NCI-H446 treated with DMSO at 0.1 percent for 48 hours (cell line): ENCODE measurements at places on chromosomes 4 and X.

GRCh38 chrX:11499076-11500044 lies 166.4 kb downstream of the ARHGAP6 start:
- no peak for DNase-seq

- DNase-seq, result no peak
These were observed 126.5 kb downstream of the GASK1B start for GRCh38 chr4:158046345-158046744.

DNA sequence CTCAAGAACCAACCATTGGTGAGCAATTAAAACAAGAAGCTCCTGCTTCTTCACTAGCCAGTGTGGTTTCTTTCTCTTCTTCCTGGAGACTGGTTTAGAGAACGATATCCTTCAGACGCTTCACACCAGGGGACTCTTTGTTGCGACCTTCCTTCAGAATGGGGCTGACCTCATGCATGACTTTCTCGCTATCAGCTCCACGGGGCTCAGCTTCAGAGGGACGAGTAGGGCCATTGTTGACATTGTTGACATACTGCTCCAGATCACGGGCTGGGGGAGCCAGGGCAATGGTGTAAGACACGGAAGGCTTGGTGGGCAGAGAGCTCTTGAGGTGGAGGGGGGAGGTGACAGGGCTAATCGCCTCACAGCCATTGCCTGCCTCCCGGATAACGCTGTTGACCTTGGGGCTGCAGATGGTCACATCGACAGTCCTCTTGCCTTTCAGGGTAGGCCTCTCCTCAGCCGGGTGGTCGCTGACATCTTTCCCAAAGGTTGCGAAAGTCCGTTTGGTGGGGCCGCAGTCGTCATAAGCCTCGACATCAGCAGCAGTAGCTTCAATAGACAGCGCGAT lies 113.8 kb downstream of the PCDH19 start:
- no peak for DNase-seq

- DNase-seq, result no peak
These were observed 20.1 kb downstream of the ATP5ME start for GRCh38 chr4:653831-654502.

DNA sequence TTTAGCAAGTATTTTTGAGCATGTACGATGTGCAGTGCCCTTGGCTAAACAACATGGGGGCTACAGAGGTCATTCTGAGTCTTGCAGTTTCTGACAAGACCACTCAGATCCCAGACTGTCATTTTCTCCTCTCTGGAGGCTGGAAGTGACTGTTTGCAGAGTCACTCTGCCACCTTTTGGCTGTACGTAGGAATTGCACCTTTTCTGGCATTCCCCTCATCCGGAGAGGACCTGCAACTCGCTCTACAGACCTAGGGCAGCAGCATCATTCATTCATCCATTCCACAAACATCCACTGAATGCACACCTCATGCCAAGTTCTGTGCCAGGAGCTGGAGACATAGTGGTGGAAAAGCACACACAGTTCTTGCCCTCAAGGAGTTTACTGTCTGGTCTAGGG lies 160.4 kb upstream of the GPR101 start:
- DNase-seq, result no peak

GRCh38 chr4:8079916-8080753 lies 78.5 kb downstream of the ABLIM2 start:
- DNase-seq, result no peak

- DNase-seq, result no peak
These were observed 36.8 kb downstream of the CLCN4 start for GRCh38 chrX:10193587-10193986.

DNA sequence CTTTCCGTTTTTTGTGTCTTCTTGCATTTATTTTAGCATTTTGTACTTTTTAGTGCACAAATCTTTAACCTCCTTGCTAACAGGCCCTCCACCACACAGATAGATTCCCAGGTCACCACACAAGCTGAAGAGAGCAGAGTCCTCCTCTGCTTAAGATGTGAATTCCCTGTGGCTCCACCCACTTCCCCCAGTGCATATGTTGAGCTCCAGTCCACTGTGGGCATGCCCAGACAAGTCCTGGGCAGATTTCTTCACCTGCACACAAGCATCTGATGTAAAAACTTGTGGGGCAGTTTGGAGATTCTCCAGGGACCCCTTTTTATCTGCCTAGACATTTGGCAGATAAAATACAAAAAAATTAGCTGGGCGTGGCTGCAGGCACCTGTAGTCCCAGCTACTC lies 19.8 kb upstream of the PASD1 start:
- DNase-seq, result no peak

DNA sequence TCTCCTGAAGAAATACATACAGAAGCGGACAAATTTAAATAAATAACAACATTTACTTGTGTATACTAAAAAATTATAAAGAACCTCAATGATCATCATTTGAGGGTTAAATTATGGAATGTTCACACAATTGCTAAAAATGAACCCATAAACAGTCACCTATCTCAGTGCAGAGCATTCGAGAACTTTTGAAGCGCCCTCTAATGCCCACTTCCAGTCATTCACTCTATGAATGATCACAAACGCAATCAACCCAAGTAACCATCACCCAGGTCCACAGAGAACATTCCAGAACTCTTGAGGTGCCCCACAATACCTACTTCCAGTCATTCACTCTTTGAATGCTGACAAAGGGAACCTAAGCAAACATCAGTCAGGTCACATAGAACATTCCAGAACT lies 103.5 kb upstream of the PLAC1 start:
- DNase-seq, result no peak

DNA sequence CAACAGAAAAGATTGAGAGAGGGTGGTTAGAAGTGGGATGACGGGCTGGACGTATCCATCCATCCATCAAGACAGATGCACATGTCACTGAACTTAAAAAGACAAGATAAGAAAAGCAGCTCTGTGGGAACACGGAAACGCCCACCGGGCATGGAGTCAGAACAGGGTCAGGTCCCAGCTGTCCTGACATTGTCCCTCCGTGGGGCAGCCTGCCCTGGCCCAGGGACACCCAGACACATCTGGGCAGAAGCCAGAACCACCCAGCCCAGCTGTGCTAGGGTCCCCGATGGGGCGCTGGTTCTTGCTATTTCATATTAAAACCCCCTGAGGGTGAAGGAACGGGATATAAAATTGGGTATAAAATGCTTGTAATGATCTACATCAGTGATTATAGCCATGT lies 88.5 kb downstream of the PPP2R2C start:
- DNase-seq, result no peak

GRCh38 chrX:10015355-10015722 lies 48.2 kb downstream of the CLDN34 start:
- no peak for DNase-seq

GRCh38 chrX:133474574-133474973 lies 59.3 kb upstream of the GPC4 start:
- no peak for DNase-seq

GRCh38 chr4:3661989-3662388 lies 104.2 kb upstream of the ADRA2C start:
- DNase-seq, result no peak

- DNase-seq, result no peak
These were observed 153.4 kb upstream of the ARSJ start for GRCh38 chr4:114132830-114133229.

- DNase-seq, result no peak
These were observed 39.8 kb downstream of the DTHD1 start for GRCh38 chr4:36321176-36321575.

DNA sequence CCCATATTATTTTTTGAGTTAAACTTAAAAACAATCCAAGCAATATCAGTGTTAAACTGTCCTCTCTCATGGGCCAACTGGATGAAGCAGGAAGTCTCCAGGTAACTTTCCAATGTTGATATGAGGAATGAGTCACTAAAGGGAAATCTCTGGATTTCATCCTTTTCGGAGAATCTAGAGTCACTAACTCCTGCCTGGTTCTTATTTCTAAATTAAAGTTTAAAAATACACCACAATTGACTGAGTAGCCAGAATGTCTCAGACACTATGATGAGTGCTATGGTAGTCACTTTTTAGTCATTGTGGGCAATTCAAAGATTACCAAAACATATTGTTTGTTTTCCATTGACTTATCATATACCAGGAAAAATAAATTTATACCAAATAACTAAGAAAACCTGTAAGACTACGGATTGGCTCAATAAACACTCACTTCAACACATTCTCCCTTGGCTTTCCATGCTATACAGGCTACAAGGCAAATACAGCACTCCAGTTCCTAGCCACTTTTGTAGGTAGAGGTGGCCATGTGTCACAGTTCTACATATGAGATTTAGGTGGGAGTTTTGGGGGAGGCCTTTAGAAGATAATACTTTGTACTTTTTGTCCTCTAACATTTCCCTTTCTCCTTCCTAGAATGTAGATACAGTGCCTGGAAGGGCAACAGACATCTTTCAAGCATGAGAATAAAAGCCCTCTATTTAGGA lies 8.6 kb downstream of the SLC9B2 start:
- DNase-seq, result no peak

DNA sequence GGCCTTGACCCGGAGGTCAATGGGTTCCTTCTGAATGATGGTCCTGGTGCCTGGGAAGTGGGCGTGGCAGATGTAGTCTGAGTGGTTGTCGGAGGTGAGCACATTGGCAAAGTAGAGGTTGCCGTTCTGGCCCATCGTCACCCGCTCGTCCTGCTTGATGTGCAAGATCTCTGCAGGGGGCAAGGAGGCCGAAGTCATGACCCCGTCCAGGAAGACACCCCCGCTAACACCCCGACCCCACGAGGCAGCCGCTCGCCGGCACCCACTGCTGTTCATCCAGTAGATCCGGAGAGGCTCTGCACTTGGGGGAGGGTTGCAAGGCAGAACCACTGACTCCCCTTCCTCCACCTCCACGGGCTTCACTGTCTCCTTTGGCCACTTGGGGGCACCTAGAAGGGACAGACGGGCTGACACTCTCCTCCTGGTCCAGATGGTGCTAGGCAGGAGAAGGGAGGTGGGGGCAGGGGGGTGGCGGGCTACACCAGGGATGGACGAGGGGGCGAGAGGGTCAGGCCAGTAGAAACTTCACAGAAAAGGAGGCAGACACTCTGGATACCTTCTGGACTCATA lies 15.1 kb downstream of the L1CAM start:
- no peak for DNase-seq

- no peak for DNase-seq
These were observed 68.7 kb downstream of the NSD2 start for GRCh38 chr4:1939664-1940509.

GRCh38 chr4:105837037-105837436 lies 58.2 kb upstream of the NPNT start:
- no peak for DNase-seq

DNA sequence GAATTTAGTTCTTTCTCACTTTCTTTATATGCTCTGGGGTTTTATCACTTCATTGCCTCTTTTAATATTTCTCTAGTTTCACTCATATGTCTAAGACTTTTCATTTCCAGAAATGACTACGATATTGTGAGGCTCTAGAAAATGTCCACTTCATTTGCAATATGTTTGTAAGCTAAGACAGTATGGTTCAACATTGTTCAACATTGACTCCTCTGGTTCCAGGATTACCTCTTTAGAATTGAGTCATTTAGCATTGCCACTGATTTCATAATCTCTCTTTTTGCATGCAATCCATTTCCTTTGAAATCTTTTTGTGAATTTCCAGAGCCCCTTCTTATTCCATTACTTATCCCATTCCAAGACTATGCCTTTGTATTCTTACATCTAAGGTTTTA lies 32.3 kb downstream of the BBS12 start:
- DNase-seq, result no peak

DNA sequence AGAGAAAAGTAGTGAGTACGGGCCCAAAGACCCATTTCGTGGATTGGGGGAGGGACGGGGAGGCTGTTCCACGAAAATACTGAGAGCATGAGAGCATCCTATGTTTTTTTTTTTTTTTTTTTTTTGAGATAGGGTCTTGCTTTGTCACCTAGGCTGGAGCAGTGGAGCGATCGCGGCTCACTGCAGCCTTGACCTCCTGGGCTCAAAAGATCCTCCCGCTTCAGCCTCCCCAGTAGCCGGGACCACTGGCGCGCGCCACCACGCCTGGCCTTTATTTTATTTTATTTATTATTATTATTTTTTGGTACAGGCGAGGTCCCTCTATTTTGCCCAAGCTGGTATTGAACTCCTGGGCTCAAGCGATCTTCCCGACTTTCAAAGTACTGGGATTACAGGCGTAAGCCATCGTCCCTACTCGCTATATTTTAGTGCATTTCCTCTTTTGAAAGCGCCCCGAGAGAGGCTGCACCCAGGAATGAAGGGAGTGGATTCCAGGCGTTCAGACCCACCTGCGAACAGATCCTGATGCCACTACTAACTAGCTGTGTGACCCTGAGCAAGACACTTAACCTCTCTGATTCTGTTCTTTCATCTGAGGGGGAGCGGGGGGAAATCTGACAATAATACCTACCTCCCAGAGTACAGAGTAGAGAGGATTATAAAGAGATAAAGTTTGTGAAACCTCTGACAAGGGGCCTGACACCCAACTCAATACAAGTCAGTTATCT lies 5.4 kb upstream of the MSX1 start:
- no peak for DNase-seq
